ENCODE measurements at places on chromosomes 11 and 22. TPM values are rescaled to one million over a fixed set of nuclear protein-coding genes. Genes with fewer than 3 reads are reported as not detected.

The PLEKHA7 gene
- polyA plus RNA-seq = 4.9 TPM

GRCh38 chr11:23288003-23288783 is 427.9 kb upstream of the CCDC179 start:
- DNase-seq = peak; percentile 43

The NLRP10 gene
- not detected for polyA plus RNA-seq

DNA sequence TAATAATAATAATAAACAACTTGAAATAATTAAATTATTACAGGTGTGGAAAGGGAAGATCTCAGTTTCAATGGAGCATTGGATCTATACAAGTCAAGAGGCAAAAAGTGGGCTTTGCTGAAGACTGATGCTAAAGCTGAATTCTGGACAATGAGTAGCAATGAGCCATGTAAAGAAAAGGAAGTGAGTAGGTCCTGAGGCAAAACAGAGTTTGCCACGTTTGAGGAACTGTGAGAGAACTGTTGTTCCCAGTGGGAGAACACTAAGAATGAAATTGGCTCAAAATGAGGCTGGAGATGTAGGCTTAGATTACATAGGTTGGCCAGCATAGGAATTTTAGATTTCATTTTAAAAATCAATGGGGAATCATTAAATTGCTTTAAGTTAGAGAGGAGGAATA is 33.9 kb upstream of the TEAD1 start:
- DNase-seq = no peak

DNA sequence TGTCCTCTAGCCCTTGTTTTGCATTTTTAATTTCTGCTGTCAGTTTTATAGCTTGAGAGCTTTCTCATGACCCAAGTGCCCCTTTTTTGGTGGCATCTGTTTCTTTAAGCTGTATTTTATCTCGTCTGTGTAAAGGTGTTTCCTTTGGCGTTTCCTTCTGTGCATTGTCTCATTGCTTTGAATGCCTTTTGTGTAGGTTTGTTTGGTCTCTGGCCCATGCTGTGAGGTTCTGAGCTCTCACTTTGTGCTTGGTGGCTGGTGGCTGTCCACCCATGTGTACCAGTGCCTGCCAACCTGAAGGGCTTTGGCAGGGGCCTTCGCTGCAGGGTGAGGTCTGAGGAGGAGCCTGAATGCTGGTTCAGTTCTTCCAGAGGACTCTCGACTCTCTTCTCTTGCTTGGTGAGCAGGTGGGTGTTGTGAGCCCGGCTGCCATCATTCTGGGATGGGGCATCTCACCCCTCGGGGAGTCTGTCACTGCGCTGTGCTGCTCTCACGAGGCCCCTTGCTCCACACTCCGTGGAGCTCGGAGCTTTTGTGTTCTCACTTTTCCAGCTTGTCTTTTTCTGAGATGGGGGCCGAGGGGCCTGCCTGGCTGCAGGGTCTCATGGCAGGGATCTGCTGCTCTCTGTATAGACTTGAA is 14.9 kb downstream of the AP2A2 start:
- DNase-seq = no peak

The CD3D gene
- polyA plus RNA-seq = not detected

DNA sequence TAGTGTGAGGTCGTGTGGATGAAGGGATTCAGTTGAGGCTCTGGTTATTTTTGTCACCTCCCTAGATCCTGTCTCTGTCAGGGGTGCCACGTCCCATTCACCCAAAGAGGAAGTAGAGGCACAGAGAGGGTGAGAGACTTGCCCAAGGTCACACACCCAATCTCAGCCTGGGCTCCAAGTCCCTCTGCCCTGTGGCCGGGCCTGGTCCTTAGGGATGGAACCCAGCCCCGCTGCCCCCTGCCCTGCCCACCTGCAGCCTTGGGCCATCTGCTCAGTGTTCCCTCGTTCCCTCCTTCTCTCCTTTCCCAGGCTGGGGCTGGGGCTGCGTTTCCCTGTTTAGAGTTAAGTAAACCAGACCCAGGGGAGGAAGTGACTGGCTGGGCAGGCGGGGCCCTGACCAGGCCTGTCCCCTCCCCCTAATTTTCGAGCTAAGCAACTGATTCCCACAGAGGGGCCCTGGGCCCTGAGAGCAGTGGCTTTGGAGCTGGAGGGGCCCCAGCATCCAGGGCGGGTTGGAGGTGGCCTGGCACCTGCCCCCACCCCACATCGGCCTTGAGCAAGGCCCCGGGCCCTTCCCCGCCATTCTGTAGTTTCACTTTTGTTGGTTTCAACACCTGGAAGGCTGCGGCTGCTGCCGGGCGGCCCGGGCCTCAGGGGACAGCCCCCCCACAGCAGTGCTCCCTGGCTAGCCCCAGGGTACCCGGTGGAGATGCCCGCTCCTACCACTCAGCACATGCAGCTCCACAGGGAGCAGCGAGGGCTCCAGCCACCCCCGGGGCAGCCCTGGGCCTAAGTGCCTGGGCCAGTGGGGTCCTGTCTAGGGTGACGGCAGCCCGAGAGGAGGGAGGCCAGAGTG is 1.5 kb downstream of the TCIRG1 start:
- peak; percentile 71 for DNase-seq

The RIN1 gene
- not detected for polyA plus RNA-seq

DNA sequence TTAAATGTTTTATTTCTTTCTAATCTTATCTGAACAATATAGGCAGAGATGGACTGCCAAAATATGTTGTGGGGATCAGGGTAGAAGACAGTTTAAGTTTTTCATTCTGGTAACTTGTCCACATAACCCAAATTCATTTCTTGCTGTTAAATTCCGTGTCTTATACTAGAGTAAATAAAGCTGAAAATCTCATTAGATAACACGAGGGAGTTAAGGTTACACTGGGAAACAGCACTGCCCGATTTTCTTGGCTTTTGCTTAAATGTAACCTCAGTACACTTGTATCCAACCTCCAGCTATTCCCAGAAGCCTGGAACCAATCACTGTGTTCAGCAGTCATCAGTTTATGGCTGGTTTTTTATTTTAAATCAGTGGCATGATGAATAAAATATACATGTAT is 48.2 kb downstream of the MICAL3 start:
- DNase-seq = no peak
